HFF-Myc (cell line): ENCODE measurements at places on chromosomes 1 and 21.

- peak; percentile 79 for DNase-seq
Observed at GRCh38 chr1:155134880-155135414, 705 bp upstream of the SLC50A1 start.

DNA sequence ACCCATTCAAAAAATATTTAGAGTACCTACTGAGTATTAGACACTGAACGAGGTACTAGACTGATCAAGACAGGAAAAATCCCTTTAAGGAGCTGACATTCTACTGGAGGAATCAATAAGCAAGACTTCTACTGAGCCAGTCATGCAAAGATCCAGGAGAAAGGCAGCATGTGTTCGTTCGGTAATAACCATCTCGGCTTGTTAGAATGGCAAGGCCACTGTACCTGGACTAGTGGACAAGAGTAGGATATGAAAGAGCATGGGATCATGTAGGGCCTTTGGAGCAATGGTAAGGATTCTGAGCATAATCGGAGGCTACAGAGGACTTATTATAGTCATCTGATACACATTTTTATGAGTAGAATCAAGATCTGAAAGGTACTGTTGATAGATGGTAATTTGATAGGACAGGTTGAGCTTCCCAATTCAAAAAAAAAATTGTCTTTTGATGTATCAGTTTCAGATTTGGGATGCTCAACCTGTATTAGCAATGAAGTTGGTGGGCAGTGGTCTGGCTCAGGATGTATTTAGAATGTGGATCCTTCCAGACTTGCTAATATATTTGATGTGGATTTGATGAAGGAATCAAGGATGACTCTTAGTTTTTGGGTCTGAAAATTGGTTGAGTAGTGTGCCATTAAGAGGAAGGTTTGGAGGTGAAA is 2.3 kb downstream of the COX20 start:
- no peak for DNase-seq

DNA sequence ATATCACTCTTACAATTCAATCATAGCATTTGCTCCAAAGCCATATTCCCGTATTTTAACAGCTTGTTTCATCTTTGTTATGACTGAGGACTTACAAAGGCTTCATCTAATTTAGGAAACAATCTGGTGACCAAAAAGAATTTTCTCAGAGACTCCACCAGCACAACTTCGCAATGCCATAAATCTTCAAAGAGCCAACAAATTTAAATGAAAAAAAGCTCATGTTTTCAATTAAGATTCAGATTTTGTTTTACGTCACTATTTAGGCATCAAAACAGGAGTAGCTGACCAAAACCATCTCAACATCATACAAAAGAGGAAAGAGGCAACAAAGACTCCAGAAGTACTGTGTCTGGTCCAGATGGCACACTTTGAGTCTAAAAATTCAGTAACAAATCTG is 373.3 kb downstream of the TTLL7 start:
- DNase-seq = no peak

DNA sequence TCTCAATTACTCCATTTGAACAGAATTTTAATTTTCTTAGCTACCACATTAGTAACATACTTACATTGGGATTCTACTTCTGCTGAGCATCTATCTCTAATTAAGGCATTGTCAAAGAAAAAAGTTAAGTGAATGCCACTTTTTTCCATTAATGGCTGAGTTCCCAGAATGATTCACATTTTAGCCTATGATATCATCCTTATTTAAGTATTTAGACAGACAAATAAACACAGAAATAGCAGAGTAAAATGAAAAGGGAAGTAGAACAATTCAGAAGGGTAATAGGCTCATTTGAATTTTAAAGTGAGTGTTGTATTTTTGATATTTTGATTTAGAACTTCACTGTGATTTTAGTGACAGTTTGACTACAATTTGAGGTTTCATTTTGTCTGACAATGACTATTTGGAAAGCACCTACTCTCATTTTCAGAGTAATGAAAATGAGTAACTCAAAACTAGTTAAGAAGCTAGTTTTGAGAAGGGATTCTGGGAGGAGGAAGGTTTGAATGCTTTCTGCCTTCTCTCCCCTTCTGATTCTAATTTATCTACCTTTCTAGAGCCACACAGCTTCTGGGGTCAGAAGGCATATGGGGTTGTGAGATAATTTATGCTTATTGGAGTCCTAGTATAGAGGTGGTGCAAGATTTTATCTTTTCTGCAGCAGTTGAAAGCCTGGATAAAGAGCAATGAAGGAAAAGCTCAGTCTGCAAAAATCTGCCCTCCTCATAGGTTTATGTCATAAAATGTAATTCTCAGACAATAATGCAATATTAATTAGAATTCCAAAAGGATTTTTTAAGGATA is 15.5 kb downstream of the LYPLAL1 start:
- peak; percentile 39 for DNase-seq
